Type B pancreatic cell (in vitro differentiated cells): ENCODE measurements at places on chromosomes 2 and 18. TPM values are rescaled to one million over a fixed set of nuclear protein-coding genes. Genes with fewer than 3 reads are reported as not detected.

The BMP10 gene
- total RNA-seq: 0.36 TPM in 1 of 2 replicates, not detected in the other

The TCF7L1 gene
- 27.4 and 32.4 TPM in 2 replicates for total RNA-seq

The GPATCH11 gene
- 4.8 and 7.8 TPM in 2 replicates for total RNA-seq

The PLA2R1 gene
- total RNA-seq: 3.0 and 3.6 TPM in 2 replicates

DNA sequence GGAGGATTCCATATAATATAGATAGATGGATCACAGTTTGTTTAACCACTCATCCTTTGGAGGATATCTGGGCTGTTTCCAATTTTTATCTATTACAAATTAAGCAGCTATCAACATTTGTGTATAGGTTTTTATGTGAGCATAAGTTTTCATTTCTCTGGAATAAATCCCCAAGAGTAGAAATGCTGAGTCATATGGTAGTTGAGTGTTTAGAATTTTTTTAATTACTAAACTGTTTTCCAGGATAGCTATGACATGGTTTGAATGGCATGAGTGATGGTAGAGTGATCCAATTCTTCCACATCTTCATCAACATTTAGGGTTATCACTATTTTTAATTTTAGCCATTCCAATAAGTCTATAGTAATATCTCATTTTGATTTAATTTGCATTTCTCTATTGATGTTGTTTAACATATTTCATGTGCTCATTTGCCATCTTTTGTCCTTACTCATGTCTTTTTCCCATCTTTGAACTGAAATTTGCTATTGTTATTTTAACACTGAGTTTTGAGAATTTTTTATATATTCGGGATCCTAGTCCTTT lies 31.4 kb downstream of the ABCB11 start:
- H3K27ac ChIP-seq: no peak overlapping the region
- DNase-seq: no peak
- no peak overlapping the region for H3K4me3 ChIP-seq
- H3K4me1 ChIP-seq: no peaks in the 10 kb centered on the region
- no peaks in the 10 kb centered on the region for H3K27me3 ChIP-seq
- no peaks in the 10 kb centered on the region for H3K36me3 ChIP-seq

DNA sequence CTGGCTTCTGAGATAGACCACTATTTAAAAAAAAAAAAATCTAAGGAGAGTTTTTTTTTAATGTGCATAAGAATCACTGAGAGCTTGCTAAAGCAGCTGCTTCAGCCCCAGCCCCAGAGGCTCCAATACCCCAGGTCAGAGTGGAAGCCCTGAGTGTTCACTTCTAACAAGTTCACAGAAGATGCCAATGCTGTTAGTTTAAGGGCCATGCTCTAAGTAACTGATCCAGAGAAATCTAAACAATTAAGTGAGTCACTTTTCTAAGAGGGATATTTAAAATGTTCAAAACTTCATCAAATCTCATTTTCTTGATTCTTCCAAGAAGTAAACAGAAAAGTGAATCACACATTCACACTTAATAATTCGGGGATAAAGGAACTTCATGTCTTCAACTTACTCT lies 126.4 kb upstream of the CD226 start:
- H3K36me3 ChIP-seq: no peaks in the 10 kb centered on the region
- DNase-seq: no peak
- H3K4me3 ChIP-seq: no peak overlapping the region
- H3K4me1 ChIP-seq: no peaks in the 10 kb centered on the region

DNA sequence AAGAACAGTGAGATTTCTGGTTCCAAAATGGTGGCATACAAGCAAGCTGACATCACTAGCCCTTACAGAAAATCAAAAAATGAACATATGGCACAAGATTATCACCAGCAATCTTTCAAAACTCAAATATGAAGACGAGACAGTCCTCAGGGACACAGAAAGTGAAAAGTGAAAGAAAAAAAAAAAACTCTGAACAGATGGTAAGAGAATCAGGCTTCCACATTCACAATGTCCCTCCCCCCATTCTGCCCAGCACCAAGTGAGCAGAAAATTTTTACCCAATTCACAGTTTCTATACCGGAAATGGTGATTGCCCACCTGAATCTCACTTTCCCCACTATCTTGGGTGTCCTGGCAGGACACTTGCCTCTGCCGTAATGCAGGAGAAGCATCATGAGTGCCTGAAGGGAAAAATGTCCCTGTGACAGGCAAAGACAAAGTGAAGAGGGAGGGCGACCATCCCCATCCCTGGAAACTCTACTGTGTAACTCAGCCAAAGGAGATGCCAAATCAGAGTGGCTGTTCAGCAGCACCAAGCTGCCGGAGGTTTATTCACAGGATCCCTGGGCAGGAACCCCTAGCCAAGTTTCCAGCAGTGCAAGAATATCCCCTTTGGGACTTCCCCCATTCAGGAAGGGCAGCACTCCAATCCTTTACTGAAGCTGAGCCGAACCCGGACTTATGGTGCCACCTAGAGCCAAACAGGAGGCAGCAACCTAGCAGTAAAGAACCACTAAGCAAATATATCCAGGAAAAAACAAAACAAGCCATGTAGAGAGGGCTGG lies 312.2 kb downstream of the LRATD1 start:
- no peak for DNase-seq
- no peak overlapping the region for H3K27ac ChIP-seq
- H3K4me1 ChIP-seq: no peaks in the 10 kb centered on the region
- H3K36me3 ChIP-seq: no peaks in the 10 kb centered on the region
- H3K4me3 ChIP-seq: no peak overlapping the region
- no peaks in the 10 kb centered on the region for H3K27me3 ChIP-seq

- H3K27me3 ChIP-seq: no peaks in the 10 kb centered on the region
- H3K36me3 ChIP-seq: no peaks in the 10 kb centered on the region
- H3K27ac ChIP-seq: no peak overlapping the region
- H3K4me1 ChIP-seq: peaks cover 22% of the 10 kb centered on the region
These were observed 324.0 kb downstream of the TXNL1 start for GRCh38 chr18:56314396-56314795.

DNA sequence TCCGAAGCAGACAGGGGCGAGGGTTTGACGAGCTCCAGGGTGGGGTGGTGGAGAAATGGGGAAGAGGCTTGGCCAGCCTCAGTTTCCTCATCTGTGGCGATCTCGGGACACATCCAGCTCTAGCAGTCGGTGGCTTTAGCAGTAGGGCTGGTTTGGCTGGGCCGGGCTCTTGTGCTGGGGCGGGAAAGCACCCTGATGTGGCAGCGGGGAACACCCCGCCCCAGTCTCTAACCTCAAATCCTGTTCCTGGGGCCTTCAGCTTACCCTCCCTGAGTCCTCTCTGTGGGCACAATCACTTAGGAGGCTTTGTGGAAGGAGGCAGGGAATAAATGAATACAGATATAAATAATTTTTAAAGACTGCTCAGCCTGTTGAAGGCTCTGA lies 26.5 kb upstream of the MCFD2 start:
- peaks cover 4% of the 10 kb centered on the region for H3K27me3 ChIP-seq
- H3K27ac ChIP-seq: peak overlapping the region; percentile 95
- no peak for DNase-seq
- H3K36me3 ChIP-seq: no peaks in the 10 kb centered on the region
- peaks cover 16% of the 10 kb centered on the region for H3K4me1 ChIP-seq

GRCh38 chr2:213015387-213016165 lies 135.8 kb downstream of the IKZF2 start:
- no peaks in the 10 kb centered on the region for H3K4me1 ChIP-seq
- no peak overlapping the region for H3K4me3 ChIP-seq
- H3K36me3 ChIP-seq: peaks cover 24% of the 10 kb centered on the region
- peak overlapping the region; percentile 30 for H3K27ac ChIP-seq
- no peak for DNase-seq

DNA sequence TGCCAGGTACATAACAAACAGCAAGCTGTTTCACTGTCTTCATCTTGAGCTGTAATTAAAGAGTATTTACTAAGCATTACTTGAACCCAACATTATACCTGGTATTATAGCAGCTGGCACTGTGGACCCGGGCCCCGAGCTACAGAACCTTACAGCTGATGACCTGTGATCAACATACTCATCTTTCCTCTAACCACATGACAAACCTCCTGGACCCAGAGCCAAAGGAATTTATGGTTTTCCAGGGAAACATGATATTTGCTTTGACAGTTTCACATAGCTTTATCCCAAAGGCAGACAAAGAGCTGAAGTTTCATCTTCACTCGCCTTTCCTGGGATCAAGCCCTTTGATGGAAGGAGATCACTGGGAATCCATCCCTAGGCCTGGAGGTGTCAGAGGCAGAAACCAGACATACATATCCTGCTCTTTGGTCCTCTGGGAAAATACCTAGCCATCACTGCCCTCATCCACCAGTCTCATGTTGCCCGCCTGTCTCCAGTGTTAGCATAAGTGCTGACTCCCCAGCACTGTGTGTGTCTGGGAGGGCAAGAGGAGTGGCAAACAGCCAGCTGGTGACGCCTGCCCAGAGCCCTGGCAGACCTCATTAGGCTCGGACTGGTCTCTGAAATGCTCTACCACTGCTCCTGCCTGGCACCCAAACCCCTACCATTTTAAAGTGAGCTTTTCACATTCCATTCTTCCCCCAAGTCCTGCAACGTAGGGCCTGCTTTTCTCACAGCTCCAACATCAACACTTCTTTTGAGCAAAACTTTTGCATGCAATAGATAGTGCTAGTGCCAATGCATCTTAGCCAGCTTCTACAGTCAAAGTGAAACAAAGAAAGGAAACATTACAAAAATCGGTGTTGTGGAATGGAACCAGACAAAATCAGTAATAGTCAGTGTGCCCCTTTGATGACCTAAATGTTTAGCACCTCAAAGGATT lies 138.8 kb upstream of the CTAGE1 start:
- peaks cover 38% of the 10 kb centered on the region for H3K27me3 ChIP-seq
- H3K36me3 ChIP-seq: no peaks in the 10 kb centered on the region
- peaks cover 13% of the 10 kb centered on the region for H3K4me1 ChIP-seq
- no peak overlapping the region for H3K27ac ChIP-seq
- DNase-seq: no peak
- no peak overlapping the region for H3K4me3 ChIP-seq

DNA sequence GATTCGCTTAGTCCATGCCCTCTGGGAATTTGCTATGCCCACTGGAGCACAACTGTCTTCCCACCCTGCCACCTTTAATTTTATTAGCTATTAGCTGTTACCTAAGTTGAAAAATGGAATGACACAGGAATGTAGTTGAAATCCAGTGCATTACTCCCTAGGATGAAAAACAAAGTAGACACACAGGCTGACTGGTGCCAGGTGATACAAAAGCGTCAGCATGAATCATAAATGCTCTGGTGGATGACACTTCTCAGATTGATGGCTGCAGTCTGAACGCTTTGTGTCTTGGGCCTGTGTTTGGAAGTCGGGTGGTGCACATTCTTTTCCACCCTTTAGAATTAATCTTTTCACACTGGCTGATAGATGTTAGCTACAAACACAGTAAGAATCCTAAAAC lies 802.0 kb downstream of the DCC start:
- DNase-seq: no peak
- no peaks in the 10 kb centered on the region for H3K4me1 ChIP-seq
- H3K36me3 ChIP-seq: no peaks in the 10 kb centered on the region
- H3K27ac ChIP-seq: peak overlapping the region; percentile 78

DNA sequence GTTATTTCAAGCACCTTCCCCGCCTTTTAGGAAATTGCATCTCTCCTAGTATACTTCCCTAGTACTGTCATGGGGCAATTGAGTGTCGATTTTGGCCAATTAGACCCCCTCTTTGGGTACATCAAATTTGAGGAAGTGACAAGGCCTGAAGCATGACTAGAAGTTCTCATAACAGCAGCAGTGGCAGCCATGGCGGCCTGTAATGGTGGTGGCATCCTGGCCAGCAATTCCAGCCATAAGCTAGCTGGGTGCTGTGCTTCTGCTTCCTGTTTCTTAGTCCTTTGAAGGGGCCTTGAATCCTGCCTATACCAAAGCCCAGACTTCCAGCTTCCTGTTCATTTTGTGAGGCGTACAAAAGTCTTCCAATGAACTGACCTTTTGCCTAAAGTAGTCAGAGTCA lies 523.1 kb downstream of the PLCL1 start:
- no peaks in the 10 kb centered on the region for H3K36me3 ChIP-seq
- no peak overlapping the region for H3K27ac ChIP-seq
- H3K27me3 ChIP-seq: peaks cover 3% of the 10 kb centered on the region
- no peak for DNase-seq

DNA sequence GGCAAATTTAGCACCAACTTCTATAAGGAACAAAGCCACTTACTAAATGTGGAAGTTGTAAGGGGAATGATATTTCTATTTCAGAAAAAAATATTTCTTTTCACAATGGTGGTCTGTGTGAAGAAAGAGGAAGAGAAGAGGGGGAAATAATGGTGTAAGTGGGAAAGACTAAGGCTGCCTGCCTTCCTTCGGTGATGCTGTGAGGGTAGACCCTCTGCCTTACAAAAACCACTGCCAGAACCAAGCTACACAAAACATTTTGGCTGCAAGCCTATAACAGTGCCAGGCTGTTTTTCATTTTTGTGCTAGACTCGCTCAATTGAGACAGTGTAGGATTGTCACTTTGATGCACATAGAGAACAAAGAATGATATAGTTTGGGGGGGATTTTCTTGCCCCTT lies 286.6 kb downstream of the ZEB2 start:
- H3K4me3 ChIP-seq: no peak overlapping the region
- H3K27ac ChIP-seq: no peak overlapping the region
- DNase-seq: no peak
- H3K36me3 ChIP-seq: no peaks in the 10 kb centered on the region
- H3K27me3 ChIP-seq: no peaks in the 10 kb centered on the region

GRCh38 chr2:195316486-195316885 lies 340.5 kb upstream of the SLC39A10 start:
- H3K36me3 ChIP-seq: no peaks in the 10 kb centered on the region
- H3K27ac ChIP-seq: no peak overlapping the region
- H3K27me3 ChIP-seq: peaks cover 8% of the 10 kb centered on the region
- no peak for DNase-seq
- H3K4me3 ChIP-seq: no peak overlapping the region

DNA sequence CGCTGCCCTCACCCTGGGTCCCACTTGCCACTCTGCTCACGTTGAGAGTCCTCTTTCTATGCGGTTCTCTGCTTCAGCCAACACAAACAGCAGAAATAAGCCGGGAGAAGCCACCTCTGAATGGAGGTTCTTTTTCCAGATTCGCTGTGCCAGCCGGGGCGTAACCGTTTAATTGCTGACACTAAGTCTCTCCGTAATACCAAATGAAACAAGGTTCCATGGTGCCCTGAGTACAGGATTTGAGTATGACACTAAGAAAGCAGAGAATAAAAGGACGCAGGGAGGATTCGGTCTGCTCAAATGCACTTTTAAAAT lies 37.6 kb downstream of the CTIF start:
- peaks cover 12% of the 10 kb centered on the region for H3K36me3 ChIP-seq
- H3K27ac ChIP-seq: no peak overlapping the region
- no peaks in the 10 kb centered on the region for H3K27me3 ChIP-seq
- H3K4me1 ChIP-seq: peaks cover 49% of the 10 kb centered on the region
- no peak for DNase-seq
- no peak overlapping the region for H3K4me3 ChIP-seq

- no peaks in the 10 kb centered on the region for H3K36me3 ChIP-seq
- no peak overlapping the region for H3K27ac ChIP-seq
- DNase-seq: no peak
- H3K4me1 ChIP-seq: no peaks in the 10 kb centered on the region
These were observed 35.4 kb upstream of the NT5DC4 start for GRCh38 chr2:112685271-112685884.

DNA sequence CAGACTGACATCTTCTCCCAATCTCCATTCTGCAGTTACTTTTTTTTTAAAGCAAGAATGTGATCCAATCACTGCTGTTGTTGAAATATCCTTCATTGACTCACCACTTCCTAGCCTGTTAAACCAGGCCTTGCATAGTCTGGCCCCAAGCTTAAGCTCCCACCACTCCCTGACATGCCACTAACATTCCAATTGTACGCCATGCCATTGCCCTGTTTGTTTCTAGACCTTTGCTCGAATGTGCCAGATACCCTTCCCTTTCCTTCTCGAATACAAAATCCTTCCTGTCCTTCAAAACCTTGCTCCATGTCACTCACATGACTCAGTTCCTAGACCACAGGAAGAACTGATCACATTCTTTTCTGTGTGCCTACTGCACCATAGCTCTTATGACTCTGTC lies 224.2 kb downstream of the CYRIA start:
- peaks cover 4% of the 10 kb centered on the region for H3K27me3 ChIP-seq
- no peak overlapping the region for H3K27ac ChIP-seq
- no peak overlapping the region for H3K4me3 ChIP-seq
- peaks cover 10% of the 10 kb centered on the region for H3K4me1 ChIP-seq
- peaks cover 6% of the 10 kb centered on the region for H3K36me3 ChIP-seq
- no peak for DNase-seq
